Mesothelial cell of epicardium (in vitro differentiated cells): ENCODE measurements at places on chromosomes 12 and 14. TPM values are rescaled to one million over a fixed set of nuclear protein-coding genes. Genes with fewer than 3 reads are reported as not detected.

The B4GALNT3 gene
- 6.9 to 7.3 TPM (median 7.0 TPM) in 3 replicates for total RNA-seq

The ARHGEF40 gene
- 83.2 to 96.2 TPM (median 83.5 TPM) in 3 replicates for total RNA-seq

The CMA1 gene
- total RNA-seq, result not detected in 3 replicates

The SPTB gene
- total RNA-seq, result 8.1 to 9.0 TPM (median 8.9 TPM) in 3 replicates

The CCDC63 gene
- not detected in 3 replicates for total RNA-seq

DNA sequence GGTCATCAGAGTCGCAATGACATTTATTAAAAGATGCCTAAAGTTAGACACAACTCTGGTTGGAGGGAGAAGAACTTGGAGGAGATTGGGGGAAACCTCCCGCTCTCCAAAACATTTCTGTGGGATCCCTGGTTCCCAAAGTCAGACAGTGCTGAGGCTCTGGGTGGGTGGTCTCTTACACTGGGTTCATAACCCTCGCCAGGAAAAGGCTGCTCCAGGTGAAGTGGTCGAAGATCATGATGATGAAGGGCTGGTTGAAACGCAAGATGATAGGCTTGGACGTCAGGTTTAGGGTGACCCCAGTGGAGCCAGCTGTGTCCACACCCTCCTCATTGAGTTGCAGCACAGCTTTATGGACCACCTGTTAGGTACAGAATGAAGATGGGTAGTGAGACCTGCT, 11.2 kb upstream of the SERPINA10 start:
- peaks cover 9% of the 10 kb centered on the region for H3K27me3 ChIP-seq
- no peak overlapping the region for H3K4me3 ChIP-seq
- DNase-seq, result no peak
- no peaks in the 10 kb centered on the region for H3K36me3 ChIP-seq
- H3K4me1 ChIP-seq, result no peaks in the 10 kb centered on the region
- no peak overlapping the region for H3K27ac ChIP-seq

DNA sequence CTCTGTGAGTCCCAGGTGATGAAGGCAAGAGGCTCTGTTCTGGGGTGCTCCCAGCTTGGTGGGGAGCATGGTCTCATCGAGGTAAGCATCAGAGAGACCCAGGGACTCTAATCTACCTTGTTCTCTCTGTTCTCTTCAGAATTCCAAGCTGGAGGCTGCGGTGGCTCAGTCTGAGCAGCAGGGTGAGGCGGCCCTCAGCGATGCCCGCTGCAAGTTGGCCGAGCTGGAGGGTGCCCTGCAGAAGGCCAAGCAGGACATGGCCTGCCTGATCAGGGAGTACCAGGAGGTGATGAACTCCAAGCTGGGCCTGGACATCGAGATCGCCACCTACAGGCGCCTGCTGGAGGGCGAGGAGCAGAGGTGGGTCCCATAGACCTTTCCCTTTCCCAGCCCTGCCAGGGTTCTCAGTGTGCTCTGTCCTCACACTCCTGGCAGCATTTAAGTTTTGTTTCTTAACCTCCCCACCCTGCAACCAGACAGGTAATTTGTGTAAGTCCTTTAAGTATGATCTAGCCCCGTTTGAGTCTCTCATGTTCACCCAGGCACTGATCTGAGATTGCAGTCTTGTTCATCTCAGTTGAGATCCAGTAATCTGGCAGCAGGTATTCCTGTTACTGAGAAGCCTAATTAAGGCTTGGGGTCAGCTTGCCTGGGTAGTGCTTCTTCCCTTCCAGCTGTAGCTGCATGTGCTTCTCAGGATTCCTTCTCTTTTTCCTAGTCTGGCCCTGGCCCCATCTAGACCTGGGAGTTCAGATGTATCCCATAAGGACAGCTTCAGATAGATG, 14.8 kb upstream of the KRT81 start:
- H3K27ac ChIP-seq, result no peak overlapping the region
- H3K27me3 ChIP-seq, result peaks cover 68% of the 10 kb centered on the region

DNA sequence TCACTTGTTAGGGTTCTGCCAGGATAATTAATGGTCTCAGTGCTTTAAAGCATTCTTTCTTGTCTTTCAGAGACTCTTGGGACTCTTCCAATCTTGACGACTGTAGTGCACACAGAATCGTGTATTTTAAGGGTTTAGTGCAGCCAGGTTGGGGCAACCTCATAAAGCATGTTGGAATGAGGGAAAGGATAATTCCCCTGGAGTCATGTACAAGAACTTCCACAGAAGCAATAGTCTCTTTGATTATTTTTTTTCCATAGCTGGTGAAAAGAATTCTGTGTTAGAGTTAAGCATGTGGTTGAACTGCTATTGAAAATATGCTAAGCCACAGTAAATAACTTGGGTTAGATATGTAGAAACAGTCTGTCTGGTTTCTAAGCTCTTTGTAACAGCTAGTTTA, 246.8 kb upstream of the DAAM1 start:
- no peak overlapping the region for H3K4me3 ChIP-seq
- H3K27me3 ChIP-seq, result no peaks in the 10 kb centered on the region
- peak overlapping the region; percentile 52 for H3K27ac ChIP-seq
- peaks cover 10% of the 10 kb centered on the region for H3K36me3 ChIP-seq
- H3K4me1 ChIP-seq, result peaks cover 49% of the 10 kb centered on the region
- no peak for DNase-seq

DNA sequence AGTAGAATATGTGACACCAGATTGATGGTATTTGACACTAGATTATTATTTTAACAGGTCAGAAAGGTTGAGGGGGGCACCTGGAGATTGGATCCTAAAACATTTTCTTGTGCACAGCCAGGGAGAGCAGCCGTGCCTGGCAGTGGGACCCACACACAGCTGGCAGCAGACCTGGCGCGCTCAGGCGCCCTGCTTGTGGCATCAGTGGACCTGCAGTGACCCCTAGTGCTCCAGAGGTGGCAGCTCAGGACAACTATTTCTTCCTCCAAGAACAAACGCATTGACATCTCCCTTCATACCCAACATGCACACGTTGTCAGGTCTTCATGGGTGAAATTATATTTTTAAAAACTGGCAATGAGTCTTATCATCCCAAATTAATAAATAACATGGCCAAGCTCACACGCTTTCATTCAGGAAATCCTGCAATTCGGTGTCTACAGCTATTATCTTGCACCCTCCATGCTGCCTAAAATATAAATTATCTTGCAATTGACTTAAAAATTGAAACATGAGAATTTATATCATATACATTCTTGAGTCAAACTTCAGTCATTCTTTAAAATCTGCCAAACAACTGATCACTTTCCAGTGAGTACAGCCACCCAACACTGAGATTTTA, 7.7 kb upstream of the TMEM132D start:
- peaks cover 78% of the 10 kb centered on the region for H3K27me3 ChIP-seq
- no peak overlapping the region for H3K4me3 ChIP-seq
- no peaks in the 10 kb centered on the region for H3K4me1 ChIP-seq
- DNase-seq, result peak; percentile 66

- peak overlapping the region; percentile 98 for H3K27ac ChIP-seq
- no peaks in the 10 kb centered on the region for H3K27me3 ChIP-seq
- peak; percentile 41 for DNase-seq
- peaks cover 18% of the 10 kb centered on the region for H3K4me1 ChIP-seq
- H3K36me3 ChIP-seq, result peaks cover 12% of the 10 kb centered on the region
Observed at GRCh38 chr12:8948701-8949341, 624 bp downstream of the M6PR start.

DNA sequence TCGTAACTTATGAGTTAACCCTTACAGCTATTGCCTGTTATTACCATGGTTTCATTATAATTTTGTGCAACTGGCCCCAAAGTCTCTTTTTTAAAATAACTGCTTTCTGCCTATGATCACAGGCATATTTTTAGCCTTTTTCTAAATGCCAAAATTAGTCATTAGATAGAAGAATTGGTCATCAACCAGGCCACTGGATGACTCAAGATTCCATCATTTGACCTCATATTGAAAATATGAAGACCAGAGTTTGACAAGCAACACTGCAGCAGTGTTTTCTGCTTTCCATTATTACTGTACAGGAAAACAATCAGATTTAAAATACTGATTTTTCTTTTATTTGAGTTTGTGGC, 54.7 kb upstream of the OTOGL start:
- no peaks in the 10 kb centered on the region for H3K36me3 ChIP-seq
- H3K27me3 ChIP-seq, result no peaks in the 10 kb centered on the region
- DNase-seq, result no peak
- no peak overlapping the region for H3K27ac ChIP-seq

DNA sequence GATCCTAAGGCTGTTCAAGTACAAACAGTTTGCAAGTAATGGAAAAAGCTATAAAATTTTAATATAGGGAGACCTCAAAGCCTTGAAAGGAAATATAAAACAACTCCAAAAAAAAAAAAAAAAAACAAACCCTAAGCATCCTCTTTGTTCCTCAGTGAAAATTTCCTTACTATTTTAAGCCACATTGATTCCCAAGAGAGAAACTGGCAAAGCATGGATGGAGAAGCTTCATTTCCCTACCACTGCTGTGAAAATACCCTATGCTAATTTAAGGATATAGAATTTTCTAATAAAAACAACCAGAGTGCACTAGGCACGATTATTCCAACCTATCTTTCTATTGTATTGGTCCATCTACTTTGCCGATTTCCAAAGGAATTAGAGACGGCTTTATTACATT, 283.1 kb downstream of the CACNA1C start:
- H3K4me3 ChIP-seq, result no peak overlapping the region
- H3K27me3 ChIP-seq, result no peaks in the 10 kb centered on the region
- H3K4me1 ChIP-seq, result peaks cover 52% of the 10 kb centered on the region
- no peak for DNase-seq
- peak overlapping the region; percentile 92 for H3K27ac ChIP-seq

- H3K27me3 ChIP-seq, result peaks cover 39% of the 10 kb centered on the region
- no peak for DNase-seq
- no peak overlapping the region for H3K27ac ChIP-seq
- no peak overlapping the region for H3K4me3 ChIP-seq
Observed at GRCh38 chr14:76613616-76614015, 147.7 kb upstream of the VASH1 start.

DNA sequence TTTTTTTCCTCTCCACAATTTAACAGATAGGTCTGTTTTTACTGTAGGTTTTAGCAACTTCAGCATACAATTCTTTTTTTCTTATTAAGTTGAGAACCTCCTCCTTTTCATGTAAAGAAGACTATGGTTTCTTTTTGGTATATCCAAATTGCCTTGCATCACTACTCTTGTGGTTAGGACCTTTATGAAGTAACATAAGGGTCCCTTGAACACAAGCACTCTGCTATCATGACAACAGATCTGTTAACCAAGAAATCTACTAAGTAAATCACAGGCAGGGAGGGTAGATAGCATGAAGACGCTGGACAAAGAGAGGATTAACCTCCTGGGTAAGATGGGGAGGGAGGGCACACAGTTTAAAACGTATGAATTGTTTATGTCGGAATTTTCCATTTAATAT, 380.6 kb downstream of the CCDC91 start:
- no peaks in the 10 kb centered on the region for H3K27me3 ChIP-seq
- peaks cover 7% of the 10 kb centered on the region for H3K36me3 ChIP-seq
- DNase-seq, result no peak
- no peak overlapping the region for H3K4me3 ChIP-seq
- no peak overlapping the region for H3K27ac ChIP-seq

GRCh38 chr12:115943310-115943629, 334.2 kb downstream of the MED13L start:
- H3K4me3 ChIP-seq, result no peak overlapping the region
- DNase-seq, result no peak
- peaks cover 7% of the 10 kb centered on the region for H3K4me1 ChIP-seq
- H3K36me3 ChIP-seq, result peaks cover 9% of the 10 kb centered on the region
- H3K27me3 ChIP-seq, result no peaks in the 10 kb centered on the region
- H3K27ac ChIP-seq, result no peak overlapping the region
